ENCODE measurements at places on chromosomes 5 and 9.

DNA sequence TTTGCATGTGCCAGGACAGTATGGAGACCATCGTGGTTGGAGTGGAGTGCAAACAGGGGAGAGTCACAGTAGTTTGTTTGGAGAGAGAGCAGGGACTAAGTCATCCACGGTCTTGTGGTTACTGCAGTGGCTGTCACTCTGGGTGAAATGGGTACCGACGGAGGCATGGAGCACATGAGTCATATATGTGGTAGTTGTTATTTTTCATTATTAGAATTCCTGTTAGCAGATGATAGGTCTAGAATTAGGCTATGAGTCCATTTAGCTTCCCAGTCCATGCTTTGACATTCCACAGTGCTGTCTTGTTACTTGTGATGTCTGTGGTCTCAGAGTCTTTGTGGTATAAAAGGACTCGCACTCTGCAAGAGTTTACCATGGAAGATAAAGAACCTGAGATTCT lies 303.9 kb downstream of the DMRT2 start:
- DNase-seq, result no peak

- DNase-seq, result no peak
Measured at GRCh38 chr5:14347522-14347921, 204.4 kb downstream of the TRIO start.

DNA sequence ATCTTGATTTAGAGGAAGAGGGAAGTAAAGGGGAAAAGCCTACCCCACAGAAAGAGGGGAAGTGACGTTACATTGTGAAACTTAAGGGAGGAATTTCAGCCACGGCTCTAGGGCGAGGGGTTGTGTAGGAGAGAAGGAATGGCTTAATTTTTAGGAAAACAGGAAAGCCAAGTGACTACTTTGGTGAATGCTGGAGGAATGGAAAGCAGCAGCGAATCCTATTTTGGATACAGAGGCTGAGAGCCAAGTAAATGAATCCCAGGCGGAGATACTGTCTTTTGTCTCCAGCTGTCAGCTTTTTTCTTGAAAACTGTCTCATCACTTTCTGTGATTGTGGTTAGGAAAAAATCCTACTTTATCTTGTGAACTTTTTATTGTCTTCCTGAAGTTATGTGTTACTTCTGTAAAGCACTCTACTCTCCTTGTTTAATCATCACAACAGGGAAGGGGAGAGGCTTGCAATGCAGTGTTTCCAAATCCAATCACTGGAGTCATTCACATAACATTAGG lies 188.4 kb downstream of the TSSK1B start:
- DNase-seq, result no peak

DNA sequence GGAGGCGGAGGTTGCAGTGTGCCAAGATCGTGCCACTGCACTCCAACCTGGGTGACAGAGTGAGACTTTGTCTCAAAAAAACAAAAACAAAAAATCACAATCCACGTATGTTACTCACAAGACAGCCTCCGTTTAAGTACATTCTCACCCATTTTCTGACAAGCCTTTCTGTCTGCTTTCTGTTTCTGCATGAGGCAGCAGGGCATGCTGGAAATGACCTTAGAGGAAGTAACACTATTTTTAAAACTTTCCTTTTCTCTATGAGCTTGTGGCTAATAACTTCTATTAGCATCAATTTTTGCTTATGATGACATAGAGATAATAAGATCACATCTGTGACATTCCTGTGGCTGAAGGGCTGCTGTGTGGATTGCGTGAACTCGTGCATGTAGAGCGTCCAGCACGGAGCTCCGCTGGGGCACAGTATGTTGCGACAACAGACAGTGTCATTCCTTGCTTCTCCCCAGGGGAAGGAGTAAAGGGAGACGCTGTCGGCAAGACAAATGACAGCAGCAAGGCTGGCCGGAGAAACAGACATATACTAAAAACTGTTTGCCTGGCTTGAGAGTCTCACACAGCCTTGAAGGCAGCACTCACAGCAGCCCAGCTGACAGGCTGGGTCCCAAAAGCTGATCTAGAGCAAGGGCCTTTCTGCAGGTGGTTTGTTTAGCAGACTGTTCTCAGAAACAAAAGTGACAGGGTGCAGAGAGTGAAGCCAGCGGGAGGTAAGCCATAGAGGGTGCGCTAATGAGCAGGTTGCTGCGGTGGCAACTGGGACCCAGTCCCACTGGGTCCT lies 1.6 kb downstream of the BTNL3 start:
- no peak for DNase-seq

GRCh38 chr9:22240619-22241018 lies 206.0 kb upstream of the DMRTA1 start:
- no peak for DNase-seq

DNA sequence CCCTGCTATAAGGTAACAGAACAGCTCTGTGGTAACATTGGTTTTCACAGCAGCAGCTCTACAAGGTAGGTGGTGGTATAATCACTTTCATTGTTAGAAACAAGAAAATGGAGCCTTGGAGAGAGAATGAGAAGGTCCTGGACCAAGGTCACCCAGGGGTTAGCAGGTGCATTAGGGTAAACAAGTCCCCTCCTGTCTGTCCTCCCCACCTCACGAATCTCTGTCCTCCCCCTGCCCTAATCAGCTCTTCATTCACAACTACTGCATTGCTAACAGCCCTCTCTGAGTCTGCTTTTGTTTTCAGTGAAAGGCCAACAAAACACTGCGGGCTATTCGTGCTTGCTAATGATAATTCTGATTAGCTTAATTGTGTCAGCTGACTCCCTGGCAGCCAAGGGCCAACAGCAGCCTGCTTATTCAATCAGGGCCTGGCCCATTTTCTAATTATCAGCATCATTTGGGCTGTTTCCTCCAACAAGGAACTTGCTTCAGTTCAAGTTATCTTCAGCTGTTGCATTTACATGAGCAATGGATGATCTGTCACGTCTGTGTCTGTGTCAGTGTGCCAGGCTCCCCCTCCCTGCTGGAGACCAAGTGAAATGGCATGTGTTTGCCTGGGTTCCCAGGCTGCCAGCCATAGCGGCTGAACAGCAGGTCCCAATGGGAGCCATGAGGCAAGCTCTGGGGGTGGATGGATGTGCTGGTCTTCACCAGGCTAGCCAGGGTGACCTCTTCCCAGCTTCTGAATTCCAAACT lies 56.7 kb upstream of the EQTN start:
- no peak for DNase-seq

DNA sequence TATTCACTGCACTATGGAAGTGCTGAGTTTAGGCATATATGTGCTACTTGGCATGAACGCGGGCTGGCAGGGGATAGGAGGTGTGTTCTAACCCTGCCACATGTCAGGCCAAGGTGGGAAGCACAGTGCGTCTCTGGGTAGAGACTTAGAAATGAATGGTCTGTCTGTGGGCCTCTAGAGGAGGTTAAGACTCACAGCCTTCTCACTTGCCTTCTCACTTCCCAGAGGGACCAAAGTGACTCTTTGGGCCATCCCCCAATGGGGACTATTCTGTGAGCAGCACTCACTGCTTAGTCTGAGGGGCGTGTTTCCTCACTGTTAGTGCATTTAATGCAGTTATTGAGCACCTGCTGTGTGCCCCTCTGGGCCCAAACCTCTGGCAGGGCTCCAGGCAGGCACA lies 2.4 kb upstream of the PITX1 start:
- peak; percentile 29 for DNase-seq

- DNase-seq, result peak; percentile 42
Measured at GRCh38 chr9:135864447-135865049, 42.8 kb downstream of the CAMSAP1 start.

DNA sequence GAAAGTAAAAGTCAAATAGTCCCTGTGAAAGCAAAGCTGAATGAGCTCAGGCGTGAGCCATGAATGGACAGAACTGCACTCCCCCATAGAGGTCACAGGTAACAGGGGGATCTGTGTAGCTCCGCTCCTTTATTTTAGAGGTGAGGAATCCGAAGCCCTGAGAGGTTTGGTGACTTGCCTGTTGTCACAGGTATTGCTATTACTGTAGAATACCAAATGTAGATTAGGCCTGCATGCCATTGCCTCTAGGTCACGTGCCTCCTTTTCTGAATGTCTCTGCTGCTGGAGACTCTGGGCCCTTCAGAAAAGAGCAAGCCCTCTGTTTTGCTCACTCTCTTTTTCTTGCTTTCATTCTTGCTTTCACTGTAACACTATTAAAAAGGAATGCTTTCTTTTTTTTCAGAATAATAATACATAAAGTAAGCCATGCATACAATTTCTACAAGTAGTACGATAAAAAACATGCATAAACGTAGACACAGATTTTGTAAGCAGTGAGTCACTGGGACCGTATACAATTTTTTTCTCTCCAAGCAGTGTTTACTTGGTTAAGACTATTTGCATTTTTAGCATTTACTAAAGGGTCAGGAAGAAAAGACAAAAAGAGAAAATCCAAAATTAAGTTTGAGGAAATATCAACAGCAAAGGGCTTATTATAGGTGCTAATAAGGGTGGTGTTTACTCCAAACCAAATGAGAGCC lies 568.7 kb upstream of the ADAMTS16 start:
- DNase-seq, result no peak

DNA sequence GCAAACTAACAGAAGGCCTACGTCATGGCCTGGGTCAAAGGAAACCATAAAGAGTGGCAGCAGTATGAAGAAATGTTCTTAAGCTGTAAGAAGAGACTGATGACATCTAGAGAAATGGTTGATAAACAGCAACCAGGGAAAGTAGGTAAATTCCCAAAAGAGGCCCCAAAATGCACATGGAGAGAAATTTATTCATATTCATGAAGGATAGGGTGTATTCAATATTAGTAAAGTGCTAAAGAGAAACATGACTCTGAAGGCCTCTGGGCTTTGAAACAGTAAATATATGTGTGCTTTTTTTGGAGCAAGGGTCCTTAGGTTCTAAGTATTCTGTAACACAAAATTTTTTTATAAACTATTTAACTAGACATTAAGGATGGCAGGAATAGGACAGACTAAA lies 149.7 kb upstream of the GRIA1 start:
- no peak for DNase-seq

- DNase-seq, result no peak
Measured at GRCh38 chr5:104652271-104652861, 1089.8 kb upstream of the NUDT12 start.

- DNase-seq, result no peak
Measured at GRCh38 chr5:82384034-82384750, 106.0 kb upstream of the RPS23 start.

DNA sequence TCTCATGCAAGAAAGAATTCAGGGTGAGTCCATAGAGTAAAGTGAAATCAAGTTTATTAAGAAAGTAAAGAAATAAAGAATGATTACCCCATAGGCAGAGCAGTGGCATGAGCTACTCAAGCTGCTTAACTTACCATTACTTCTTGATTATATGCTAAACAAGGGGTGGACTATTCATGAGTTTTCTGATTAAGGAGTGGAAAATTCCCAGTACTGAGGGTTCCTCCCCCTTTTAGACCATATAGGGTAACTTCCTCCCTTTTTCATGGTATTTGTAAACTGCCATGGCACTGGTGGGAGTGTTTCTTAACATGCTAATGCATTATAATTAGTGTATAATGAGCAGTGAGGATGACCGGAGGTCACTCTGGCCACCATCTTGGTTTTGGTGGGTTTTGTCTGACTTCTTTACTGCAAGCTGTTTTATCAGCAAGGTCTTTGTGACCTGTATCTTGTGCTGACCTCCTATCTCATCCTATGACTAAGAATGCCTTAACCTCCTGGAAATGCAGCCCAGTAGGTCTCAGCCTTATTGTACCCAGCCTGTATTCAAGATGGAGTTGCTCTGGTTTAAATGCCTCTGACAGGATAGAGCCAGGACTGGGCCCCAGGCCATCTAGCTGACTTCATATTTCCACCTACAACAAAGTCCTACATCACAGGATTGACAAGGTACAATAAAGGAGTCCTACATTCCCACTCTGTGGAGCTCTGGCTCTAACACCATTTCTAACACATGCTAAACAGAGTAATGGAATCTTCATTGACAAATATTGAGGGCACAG lies 186.7 kb downstream of the NXNL2 start:
- DNase-seq, result no peak

DNA sequence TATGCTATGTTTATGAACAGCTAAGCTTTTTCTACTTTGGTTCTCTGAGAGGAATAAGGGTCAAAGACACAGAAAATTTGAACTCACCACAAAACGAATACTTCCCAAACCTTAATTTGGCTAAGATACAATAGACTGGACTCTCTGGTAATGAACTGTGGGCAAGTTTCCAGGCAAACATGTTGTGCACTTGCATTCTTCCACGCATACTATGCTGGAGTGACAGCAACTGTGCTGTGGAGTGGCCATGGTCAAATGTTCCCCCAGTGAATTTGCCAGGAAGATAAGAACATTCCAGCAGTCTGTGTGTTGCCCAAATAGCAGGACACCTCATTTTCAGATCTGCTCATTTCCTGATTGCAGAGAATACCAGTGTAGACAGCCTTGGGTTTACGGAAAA lies 275.3 kb upstream of the IL12B start:
- DNase-seq, result no peak

DNA sequence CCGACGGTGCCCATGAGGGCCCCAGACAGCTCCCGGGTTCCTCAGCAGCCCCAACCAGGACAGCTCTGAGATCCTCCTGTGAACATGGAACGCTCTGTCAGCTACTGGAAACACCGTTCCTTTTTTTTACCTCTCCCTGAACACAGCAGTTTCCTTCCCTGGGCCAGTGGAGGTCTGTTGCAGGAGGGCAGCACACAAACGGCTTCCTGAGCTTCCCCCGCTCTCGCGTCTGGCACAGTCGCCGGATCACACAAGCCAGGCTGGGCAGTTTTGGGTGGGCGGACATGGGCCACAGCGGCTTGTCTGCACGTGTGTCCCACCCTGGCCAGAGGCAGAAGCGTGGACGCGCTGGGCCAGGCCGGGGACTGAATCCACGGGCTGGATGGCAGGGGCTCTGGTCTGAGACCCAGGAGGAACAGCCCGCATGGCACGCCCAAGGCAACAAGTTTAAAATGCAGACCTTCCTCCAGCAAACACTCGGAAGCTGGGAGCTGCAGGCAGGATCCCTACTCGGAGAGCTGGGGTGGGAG lies 106.8 kb upstream of the SARDH start:
- DNase-seq, result no peak

DNA sequence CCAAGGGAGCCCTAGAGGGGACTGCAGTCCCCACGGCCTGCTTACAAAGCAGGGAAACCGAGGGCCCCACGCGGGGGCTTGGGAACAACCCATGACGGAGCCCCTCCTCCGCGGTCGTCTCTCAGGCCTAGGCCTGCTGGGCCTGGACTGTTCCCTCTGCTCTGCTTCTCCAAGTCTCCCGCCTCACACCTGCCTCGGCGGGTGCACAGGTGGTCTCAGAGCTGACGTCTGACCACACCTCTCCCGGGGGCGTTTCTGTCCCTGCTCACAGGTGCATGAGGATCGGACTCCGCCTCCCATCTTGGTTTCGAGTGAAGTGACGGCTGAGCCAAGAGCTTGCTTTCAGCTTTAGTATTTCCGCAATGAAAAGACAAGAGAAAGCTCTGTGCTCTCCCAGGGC lies 72.1 kb downstream of the MRPL36 start:
- DNase-seq, result no peak

DNA sequence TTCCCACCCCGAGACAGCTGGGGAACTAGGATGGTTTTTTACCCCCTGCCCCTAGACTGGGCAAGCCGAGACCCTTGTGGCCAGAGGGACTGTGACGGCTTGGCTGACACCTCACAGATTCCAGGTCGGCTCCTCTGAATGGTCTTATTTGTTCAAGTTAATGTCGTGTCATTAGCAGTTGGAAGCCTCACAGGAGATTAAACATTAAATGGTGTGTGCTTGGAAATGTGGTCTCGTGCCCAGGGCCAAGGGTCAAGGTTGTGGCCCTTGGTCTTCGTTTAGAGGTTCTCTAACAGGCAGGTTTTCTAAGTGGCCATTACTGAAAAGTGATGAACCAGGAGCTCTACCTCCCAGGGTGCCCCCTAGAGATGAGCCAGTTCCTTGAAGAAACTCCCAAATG lies 61.2 kb upstream of the RXRA start:
- no peak for DNase-seq

- no peak for DNase-seq
Measured at GRCh38 chr9:82208741-82209450, 220.3 kb downstream of the SPATA31D1 start.

GRCh38 chr9:18478501-18479361 lies 4.8 kb downstream of the ADAMTSL1 start:
- DNase-seq, result no peak

Data from NCI-H345 (cell line).